ENCODE measurements at places on chromosomes 2 and 18. TPM values are rescaled to one million over a fixed set of nuclear protein-coding genes. Genes with fewer than 3 reads are reported as not detected.

The FAM237A gene
- total RNA-seq = not detected

The AGPS gene
- 12.3 TPM for total RNA-seq

DNA sequence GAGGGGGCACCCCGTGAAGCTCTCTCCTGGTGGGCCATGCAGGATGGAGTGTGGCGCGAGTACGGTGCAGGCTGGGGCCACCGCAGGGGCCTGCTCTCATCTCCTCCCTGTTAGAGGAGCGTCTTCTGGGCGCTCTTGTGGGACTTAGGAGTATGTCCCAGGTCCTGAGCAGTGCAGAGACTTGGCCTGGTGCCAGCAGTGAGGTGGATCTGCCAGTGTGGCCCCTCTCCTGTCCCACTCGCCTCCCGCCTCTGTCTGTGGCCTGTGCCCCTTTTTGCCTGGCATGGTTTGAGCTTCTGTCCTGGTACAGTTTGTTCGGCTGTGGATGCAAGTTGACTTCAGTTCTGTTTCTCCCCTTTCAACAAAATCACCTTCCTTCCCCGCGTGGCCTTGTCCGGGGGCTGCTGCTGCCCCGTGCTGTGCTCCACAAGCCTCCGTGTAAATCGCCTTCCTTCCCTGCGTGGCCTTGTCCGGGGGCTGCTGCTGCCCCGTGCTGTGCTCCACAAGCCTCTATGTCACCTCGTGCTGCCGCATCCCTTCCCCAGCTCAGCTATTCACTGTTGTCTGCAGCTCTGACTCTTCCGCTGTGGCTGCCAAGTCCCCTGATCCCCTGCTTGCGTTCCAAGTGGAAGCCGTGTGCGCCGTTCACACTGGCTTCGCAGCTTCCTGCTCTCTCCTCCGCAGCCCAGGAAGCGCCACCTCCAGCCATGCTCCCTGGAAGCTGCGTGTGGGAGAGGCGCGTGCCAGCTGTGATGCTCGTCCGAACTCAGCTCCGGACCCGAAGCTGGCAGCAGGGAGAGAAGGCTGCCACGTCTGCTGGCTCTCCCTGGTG lies 13.7 kb downstream of the LDLRAD4 start:
- peak; percentile 73 for DNase-seq

GRCh38 chr2:203820969-203821368 lies 46.6 kb upstream of the CTLA4 start:
- DNase-seq = no peak

- no peak for DNase-seq
Observed at GRCh38 chr18:76564655-76565237, 69.7 kb upstream of the ZNF516 start.

- no peak for DNase-seq
Observed at GRCh38 chr2:106982350-106982749, 96.4 kb upstream of the ST6GAL2 start.

GRCh38 chr2:171882089-171882769 lies 11.8 kb downstream of the SLC25A12 start:
- no peak for DNase-seq

GRCh38 chr2:98242003-98242402 lies 104.3 kb upstream of the CNGA3 start:
- no peak for DNase-seq

DNA sequence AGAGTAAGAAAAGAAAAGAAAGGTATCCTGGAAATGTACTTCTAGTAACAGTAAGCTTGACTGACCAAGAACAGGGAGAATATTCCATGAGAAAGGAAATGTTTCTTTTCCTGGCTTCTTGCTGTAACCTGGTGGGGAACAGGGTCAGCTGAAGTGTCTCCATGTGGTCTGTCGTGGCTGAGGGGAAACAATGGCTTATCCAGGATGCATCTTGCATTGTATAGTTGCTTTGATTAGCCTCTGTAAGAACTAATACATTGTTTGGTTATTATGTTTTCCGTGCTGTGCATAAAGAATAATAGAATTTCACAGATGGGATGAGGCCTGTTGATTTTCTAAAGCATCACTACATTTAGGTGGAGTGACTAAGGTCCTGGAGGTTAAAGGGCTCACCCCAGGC lies 4.9 kb downstream of the CREG2 start:
- no peak for DNase-seq

GRCh38 chr2:67702284-67702683 lies 305.2 kb downstream of the ETAA1 start:
- DNase-seq = no peak

The CCDC68 gene
- 7.3 TPM for total RNA-seq

DNA sequence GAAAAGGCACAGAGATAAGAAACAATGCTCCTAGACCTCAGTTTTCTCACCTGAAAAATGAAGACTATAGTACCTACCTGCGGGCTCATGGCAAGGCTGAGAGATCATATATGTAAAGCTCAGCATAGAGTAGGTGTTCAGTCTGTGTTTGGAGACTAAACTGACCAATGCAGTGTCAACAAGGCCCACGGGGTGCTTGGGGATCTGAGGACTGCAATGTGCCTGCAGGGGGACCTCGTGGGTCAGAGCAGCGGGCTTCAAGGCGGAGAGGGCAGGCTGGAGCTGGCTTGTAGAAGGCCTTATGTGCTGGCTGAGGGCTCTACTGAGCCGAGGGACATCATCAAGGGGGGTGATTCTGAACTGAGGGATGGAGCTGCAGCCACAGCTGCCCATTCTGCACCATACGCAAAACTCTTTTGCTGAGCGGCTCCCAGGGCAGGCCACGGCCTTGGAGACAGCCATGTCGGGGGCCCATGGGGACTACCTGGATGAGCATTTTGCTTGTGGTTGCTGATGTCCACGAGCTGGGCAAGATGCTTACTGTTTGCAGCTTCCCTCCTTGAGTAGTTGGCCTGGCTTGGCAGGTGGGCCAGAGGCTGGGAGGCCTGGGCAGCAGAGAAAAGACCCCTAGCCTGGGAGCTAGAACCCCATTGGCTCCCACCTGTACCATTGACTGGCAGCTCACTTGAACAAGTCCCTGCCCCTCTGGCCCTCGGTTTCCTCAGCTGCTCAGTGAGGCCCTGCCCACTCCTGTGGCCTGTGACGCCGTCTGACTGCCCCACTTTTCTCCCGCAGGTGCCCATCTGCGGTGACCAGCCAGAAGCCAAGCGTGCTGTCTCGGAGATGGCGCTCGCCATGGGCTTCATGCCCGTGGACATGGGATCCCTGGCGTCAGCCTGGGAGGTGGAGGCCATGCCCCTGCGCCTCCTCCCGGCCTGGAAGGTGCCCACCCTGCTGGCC lies 23.5 kb downstream of the STEAP3 start:
- no peak for DNase-seq

The ALPG gene
- total RNA-seq = not detected

All from right atrium auricular region (tissue), 2 donors.